ENCODE measurements at places on chromosomes 12 and 14. TPM values are rescaled to one million over a fixed set of nuclear protein-coding genes. Genes with fewer than 3 reads are reported as not detected.

DNA sequence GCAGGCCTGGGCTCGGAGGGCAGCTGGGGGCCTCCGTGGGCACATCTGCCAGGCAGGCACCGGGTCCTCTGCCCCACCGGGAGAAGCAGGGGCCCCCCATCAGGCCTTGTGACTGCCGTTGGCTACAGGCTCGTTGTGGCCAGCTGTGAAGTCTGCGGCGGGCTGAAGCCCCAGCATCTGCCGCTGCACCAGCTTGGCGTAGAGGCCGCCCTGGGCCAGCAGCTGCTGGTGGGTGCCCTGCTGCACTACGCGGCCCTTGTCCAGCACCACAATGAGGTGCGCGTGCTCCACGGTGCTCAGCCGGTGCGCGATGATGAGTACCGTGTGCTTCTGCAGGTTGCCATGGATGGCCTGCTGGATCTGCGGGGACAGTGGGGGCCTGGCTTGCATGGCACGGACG is 33.9 kb upstream of the VPS37B start:
- no peak for DNase-seq

DNA sequence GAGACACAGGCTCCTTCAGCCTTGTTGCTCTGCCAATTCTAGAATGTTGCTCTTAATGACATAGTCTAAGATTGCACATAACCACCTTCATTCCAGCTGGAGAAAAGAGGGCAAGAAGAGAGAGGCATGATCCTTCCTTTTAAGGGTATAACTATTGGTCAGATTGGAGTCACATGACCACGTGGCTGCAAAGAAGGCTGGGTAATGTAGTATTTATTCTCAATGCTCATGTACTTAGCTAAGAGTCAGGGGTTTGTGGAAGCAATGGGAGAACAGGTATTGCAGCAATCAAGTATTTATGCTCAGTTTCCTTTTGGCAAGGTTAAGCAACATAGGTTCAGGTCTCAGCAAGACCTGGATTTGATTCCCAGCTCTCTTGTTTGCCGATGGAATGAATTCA is 298.8 kb upstream of the TBX3 start:
- DNase-seq = no peak

DNA sequence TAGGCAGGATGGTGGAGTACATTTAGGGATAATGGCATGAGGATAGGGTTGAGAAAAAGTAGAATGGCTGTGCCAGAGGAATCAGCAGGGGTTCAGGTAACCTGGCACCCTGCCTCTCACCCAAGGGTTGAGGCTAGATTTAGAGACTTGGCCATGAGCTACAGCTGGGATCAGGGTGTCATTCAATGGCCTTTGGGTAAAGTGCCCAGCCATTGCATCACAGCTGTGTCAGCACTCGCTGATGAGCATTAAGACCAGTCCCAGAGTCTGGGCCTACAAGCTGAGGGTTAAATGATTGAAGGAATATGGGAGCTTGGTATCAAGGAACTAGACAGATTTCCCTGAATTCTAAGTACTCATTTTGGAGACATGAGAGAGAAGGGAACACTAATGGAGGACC is 113.9 kb downstream of the PRIMA1 start:
- DNase-seq = no peak

- no peak for DNase-seq
These were observed 68.0 kb downstream of the DIP2B start for GRCh38 chr12:50572760-50573159.

GRCh38 chr12:91542067-91542466 is 359.4 kb upstream of the DCN start:
- no peak for DNase-seq

DNA sequence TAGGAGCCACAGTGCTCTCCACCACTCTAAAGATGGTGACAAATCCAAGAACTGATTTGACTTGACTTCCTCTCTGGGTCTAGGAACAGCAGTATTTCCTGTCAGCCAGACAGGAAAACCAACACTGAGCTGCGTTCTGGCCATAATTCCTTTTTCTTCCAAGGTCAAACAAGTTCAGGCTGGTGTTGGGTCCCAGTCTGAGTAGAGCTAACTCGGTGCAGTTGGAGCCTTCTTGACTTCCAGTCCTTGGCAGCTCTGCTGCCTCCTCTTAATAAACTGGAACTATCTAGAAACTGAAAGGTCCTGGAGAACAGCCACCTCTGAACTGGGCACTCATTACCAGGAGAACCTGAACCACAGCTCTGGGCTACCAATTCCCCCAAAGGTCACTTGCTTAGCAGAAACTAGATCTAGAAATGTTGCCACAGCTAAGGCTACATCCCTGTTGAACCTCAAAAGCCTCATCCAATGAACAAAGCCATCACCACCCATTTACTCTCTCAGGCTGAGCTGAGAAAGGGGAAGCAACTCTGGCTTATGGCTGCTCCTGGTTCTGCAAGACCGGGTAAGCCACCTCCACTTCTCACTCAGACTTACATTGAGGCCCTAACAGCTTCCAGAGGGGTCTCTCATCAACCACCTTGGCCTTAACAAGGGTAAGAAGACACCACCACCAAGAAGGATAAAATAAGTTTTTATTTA is 27.7 kb downstream of the MAX start:
- no peak for DNase-seq

BDKRB1 gene
- total RNA-seq = 1.5 TPM

FOXM1 gene
- total RNA-seq = 1.9 TPM

LMNTD1 gene
- total RNA-seq = not detected
